ENCODE measurements at places on chromosomes 7 and 10. TPM values are rescaled to one million over a fixed set of nuclear protein-coding genes. Genes with fewer than 3 reads are reported as not detected.

TAS2R5 gene
- polyA plus RNA-seq: 1.1 TPM

DNA sequence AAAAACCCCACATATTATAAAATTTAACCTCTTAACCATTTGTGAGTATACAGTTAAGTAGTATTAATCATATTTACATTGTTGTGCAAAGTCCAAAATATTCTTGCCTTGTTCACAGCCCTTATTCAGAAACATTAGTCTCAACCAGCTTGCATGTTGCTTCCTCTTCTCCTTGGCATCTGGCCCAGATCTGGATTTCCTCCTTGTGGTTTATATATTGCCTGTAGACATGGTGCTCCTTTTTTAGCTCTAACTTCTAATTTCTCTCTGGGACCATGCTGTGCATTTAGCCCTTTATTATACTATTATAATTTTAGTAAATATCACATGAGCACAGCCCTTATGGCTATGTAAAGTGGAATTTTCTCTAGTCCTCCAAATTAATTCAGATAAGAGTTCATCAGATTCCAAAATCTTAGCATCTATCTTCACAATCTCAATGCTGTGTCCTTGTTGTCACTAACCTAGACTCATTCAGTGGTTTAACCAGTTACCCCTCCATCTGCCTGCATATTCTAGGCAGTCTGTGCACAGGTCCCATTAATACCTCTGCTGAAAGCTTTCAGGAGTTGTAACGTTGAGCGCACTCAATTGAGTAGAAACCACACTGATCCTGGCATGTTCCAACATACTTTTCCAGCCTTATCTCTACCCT is 7.9 kb downstream of the CPED1 start:
- no peak for DNase-seq

PHF14 gene
- polyA plus RNA-seq: 87.4 TPM

GRCh38 chr10:79890469-79890868 is 58.4 kb downstream of the SFTPD start:
- no peak for DNase-seq

DNA sequence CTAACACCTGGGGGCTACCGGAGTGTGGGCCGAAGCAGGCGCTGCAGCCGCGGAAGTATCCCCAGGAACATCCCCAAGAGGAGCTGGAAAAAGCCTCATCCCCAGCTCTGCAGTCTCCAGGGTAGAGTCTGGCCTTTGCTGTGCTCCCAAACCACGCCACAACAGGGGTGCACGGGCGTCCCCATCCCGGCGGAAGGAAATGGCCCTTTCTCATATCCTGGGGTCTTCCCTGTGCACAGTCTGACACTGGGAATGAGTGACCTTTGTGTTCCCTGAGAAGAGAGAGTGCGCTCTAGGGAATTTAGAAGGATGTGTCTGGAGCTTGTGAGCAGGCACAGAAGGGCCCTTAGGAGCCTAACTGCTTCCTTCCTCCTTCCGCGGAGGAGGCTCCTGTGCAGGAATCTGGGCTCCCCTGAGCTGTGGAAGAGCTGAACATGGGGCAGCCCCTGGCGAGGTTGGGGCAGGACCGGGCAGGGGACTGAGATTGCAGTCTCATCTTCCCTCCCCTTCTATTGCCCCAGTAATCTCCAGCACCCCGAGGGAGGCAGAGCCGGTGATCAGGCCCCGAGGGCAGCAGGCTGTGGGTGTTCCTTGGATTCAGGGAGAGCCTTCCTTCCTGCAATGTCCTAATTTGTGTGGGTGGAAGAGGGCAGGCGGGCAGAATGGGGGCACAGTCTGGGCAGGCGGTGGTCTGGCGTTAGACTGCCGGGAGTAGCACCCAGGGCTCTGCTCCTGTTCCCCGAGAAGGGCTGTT is 1.3 kb downstream of the REPIN1 start:
- DNase-seq: no peak
